ENCODE measurements at places on chromosomes 7 and 10.
A peak's percentile ranks its signal among the peaks of the same experiment; 100 is the strongest.

DNA sequence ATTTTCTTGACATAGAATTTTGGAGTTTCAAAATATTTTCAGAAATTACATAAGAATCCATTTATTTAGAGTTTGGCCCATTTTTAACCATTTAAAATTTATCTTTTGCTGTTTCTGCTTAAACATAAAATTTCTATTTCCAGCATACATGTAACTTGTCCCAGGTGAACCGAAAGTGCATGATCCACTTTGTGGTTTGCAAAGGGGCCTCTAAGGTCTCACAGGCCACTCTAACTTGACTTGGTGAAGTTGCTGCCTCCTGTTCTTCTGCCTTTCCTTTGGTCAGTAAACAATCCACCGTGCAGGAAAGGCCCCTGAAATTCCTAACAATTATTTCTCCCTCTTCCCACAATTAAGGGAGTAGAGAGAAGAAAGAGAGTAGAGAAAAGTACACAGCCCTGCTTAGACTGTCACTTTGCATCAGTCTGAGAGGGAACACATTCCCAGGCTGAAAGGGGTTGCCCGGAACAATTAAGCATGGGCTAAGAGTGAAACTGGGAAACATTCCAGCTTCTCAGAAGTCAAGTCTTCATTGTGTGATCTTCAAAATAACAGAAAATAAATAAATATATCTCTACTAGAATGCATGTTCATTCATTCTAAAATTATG is 79.5 kb upstream of the SEMA3A start:
- DNase-seq, result no peak

DNA sequence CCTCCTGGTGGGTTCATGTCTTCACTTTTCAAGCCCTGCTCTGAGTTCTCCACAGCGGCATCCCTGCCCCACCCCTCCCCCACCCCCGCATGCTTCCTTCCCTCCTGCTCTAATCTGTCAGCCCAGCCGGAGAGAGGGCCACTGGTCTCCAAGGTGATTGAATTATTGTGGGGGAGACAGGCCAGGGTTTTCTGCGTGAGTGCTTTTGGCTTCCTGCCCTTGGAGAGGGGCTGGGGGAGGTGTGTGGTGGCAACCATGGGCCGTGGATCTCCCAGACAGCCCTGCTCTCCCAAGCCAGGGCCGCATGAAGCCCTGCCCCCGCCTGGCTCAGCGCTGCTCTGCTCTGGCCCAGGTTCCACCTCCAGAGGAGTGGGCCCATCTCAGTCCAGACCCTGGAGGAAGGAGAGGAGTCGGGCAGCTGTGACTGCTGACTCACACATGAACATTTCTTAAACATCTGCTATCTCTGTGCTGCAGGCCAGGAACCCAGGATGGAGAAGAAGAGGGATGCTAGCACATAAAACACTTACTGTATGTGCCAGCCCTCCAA is 109.9 kb downstream of the ZMIZ1 start:
- peak; percentile 16 for DNase-seq

DNA sequence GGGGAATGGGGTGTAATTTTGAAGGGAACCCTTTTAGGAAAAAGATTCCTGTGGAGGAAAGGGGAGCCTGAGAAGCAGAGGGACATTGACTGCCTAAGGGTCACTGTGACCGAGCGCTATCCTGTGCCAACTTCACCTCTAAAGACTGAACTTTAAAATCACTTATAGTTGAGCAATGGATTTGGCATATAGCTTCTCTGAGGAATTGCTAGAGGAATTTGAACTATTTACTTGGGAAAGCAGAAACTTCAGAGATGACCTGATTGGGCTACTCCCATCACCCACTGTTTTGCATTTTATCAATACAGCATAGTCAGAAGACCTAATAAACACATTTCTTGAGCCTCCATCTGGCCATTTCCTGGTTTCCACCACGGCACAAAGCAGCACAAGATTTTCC is 23.7 kb upstream of the WNT16 start:
- no peak for DNase-seq

DNA sequence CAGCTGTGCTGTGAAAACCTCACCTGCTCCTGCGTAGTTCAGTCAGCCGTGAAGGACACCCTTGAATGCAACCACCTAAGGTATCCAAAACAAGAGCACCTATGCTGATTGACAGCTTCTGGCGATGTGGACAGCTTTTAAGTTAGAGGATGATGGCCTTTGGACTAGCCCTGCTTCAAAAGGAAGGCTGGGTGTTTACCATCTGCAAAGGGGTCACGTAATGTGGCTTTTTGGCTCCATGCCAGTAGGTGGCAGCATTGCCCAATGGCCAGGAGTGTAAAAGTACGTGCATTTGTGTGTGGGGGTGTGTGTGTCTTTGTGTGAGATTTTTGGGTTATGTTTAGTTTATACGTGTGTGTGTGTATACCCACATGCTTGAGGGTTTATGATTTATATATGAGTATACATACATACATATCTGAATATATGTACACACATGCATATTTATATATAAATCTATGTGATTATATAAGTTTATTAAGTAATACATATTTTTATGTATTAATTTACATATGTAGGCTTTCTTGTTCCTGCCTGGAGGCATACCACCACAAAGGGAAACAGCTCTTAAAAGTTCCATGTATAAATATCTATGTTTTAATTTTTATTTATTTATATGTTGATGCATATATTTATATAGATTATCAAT is 236.3 kb upstream of the ANKRD30A start:
- DNase-seq, result no peak

Data from NCI-H1417 treated with DMSO at 0.1 percent for 48 hours (cell line).